ENCODE measurements at places on chromosomes 2 and 18.
A peak's percentile ranks its signal among the peaks of the same experiment; 100 is the strongest.

DNA sequence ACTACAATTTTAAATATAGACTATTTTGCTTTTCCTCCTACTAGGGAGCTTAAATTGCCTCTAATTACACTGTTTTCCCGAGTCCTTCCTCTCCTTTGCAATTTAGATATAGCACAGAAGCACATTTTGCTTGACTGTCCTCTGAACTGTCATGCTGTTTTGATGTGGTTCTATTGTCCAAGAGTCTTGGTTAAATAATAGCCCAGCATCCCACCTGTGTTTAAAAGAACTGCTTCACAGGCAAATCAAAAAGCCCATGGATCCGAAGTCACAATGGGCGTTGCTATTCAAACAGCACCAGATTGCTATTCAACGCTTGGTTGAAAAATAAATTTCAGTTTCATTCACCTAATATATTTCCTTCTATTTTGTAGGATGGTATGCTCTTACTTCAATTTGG lies 22.3 kb upstream of the ACTR3 start:
- no peak for DNase-seq

GRCh38 chr2:10691521-10691920 lies 1.7 kb upstream of the NOL10 start:
- no peak for DNase-seq

GRCh38 chr2:48398285-48399002 lies 131.5 kb upstream of the STON1 start:
- DNase-seq = no peak

DNA sequence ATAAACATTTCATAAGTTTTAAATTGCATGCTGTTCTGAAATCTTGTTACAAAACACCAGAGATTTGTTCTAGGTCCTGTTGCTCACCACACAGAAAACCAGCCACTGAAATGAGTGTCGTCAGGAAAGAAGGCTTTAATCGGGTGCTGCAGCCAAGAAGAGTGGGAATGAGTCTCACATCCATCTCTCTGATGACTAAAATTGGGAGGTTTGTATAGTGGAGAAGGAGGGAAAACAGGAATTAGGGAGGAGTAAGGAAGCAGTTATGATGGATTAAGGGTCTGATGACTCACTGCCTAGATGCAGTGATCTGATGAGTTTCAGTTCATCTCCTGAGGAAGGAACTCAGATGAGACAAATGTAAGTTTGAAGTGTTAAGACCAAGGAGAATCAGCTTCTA lies 42.1 kb upstream of the GPR39 start:
- peak; percentile 66 for DNase-seq

GRCh38 chr2:188243381-188243780 lies 48.3 kb upstream of the GULP1 start:
- no peak for DNase-seq

DNA sequence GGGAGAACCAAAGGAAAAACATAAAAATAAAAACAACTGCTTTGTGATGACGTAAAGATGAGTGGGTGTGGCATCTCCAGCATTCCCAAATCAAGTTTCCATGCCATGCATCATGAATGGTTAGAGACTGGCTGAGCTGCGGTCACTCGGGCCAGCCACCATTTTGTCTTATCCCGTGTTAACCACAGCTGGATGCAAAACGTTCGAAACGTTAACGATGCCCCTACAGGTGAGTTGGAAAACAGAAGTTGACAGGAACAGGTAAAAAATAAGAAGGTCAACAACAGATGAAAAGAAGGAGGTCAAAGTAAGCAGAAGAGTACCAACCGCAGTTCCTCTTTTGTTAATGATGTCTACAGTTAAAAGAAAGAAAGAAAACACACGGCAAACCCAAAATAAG lies 411.1 kb downstream of the NRXN1 start:
- DNase-seq = no peak

GRCh38 chr18:50579061-50579774 lies 19.3 kb downstream of the MAPK4 start:
- DNase-seq = no peak

DNA sequence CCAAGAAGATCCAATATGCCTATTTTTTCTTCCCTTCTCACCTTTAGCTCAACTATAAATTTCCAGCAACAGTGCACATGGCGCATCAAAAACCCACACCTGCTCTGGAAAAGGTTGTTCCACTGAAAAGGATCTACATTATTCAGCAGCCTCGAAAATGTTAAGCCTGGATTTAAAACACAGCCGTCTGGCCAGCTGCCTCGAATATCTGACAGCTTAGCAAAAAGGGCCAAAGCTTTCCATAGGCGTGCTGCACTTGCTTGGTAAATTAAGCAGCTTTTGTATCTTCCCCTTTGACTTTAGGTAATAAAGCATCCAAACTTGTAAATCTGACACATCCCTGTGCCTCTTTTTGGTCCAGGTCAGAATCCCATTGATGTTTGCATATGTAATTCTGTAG lies 20.5 kb downstream of the DAPL1 start:
- no peak for DNase-seq

DNA sequence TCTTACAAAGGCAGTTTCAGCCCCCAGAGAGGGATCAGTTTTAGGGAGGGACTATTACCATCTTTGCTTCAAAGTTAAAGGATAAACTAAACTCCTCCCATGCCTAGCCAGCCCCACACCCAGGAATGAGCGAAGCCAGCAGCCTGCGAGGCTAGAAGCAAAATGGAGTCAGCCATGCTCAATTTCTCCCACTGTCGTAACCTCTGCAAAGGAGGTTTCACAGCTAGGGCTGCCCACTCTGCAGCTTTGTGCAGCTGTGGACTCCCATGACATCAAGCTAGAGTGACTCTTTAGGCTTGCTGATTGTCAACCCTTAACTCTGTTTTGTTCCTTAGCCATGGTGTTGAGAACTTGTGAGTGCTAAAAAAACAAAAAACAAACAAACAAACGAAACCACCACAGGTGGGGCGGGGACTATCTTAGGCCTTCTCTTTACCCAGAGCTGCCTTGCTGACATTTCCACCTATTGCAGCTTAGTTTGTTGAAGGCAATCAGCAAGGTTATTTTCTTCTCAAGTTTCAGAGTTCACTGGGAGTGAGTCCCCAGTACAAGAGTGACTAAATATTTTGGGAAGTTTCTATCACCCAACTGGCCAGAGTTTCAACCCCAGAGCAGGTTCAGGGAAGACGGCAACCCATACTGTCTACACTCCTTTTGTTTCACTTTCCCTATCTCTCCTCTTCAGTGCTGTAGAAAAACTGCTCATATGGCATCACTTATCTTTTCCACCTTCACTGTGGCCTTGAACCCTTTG lies 592.1 kb downstream of the XIRP2 start:
- no peak for DNase-seq

DNA sequence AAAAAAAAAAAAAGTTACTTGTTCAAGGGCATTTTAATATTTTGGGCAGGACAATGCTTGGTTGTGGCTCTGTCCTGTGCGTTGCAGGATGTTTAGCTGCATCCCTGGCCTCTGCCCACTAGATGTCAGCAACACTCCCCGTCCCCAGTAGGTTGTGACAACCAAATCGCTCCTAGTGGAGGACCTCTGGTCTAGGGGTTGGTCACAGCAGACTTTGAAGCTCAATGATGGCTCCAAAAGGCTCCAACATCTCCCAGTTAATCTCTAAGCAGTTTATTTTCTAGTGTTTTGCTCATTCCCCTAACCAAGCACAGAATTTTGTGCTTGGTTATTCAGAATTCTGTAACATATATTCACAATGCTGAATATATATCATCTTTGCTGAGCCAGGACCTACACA lies 67.0 kb downstream of the CHRNA1 start:
- peak; percentile 60 for DNase-seq

- peak; percentile 41 for DNase-seq
Measured at GRCh38 chr2:215022418-215022817, 116.0 kb downstream of the ABCA12 start.

GRCh38 chr18:65057439-65058083 lies 693.3 kb upstream of the CDH7 start:
- DNase-seq = no peak

- no peak for DNase-seq
Measured at GRCh38 chr2:121697108-121697631, 39.5 kb downstream of the NIFK start.

- no peak for DNase-seq
Measured at GRCh38 chr2:71502941-71503738, 49.8 kb downstream of the DYSF start.

- DNase-seq = no peak
Measured at GRCh38 chr2:73077424-73077795, 5.9 kb upstream of the SFXN5 start.

DNA sequence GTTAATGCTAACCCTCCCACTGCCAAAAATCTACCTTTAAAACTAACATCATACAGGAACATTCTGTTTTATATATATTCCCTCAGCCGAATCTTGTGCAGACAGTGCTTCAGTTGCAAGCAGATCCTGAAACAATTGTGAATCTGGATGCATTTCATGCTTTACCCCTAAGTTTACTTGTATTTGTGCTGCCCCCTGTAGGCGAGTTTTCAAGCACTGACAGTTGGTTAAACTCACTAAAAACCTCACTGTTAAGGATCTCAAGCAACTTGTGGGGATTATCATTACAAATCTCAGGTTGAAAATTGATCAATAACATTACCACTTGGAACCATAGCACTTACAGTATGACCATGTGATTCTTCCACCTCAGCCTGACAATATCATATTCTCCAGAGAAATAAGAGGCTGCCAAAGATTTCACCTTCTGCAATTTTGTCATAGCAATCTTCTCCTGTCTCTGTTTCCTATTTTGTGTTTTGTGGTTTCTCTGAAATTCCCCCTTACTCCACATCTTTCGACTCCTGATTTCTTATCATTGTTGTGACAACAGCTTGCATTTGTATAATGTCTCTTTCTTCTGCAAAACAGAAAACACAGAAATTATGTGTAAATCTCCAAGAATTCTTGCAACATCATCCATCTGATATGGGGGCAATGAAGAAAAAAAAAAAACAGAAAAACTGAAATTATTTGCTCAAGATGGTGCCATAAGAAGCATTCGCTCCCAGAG lies 354.6 kb upstream of the SETBP1 start:
- peak; percentile 81 for DNase-seq

DNA sequence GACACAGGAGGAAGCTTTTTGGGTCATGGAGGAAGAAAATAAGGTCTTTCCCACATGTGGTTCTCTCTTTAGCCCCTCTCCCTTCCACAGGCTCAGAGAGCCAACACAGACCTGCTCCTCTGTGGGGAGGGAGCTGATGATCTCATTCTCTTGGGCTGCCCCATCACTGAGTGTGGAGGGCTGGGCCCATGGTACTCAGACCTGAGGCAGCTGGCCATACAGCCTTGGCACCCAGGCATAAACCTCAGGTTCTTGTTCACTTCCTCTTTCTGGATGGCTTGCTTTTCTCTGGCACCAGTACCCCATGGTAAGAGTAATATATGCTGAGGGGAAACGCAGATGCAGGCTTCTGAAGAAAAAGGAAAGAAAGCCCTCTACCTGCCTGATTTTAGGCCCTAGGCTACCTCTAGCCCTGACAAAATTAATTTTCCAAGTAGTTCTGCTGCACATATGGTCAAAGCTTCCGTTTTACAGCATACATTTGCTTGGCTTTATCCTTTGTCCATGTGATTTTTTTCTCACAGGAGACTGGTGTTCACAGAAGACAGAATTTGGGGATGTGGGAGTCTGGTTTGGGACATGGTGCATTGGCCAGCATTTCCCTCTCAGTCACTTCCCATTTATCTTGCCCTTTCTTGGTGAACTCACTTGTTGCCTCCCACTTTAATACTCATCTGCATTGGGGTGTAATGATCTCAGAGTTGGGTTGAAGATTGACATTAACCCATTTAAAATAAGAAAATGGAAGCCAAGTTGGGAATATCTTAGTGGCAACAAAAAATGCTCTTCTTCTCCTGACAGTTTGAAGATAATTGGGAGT lies 11.1 kb downstream of the DHRS9 start:
- DNase-seq = no peak

DNA sequence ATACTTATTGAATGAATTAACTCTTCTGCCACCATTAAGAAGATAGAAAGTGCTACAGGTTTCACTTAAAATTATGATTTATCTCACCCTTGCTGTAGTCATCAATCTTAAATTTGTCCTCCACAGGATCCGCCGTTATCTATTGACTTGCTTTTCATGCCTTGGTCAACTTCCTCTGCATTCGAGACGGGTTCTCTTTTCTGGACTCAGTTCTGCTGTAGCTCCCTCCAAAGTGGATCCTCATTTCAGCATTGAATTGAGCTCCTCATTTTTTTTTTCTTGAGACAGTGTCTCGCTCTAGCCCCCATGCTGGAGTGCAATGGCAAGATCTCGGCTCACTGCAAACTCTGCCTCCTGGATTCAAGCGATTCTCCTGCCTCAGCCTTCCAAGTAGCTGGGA lies 27.6 kb downstream of the INPP5D start:
- no peak for DNase-seq

DNA sequence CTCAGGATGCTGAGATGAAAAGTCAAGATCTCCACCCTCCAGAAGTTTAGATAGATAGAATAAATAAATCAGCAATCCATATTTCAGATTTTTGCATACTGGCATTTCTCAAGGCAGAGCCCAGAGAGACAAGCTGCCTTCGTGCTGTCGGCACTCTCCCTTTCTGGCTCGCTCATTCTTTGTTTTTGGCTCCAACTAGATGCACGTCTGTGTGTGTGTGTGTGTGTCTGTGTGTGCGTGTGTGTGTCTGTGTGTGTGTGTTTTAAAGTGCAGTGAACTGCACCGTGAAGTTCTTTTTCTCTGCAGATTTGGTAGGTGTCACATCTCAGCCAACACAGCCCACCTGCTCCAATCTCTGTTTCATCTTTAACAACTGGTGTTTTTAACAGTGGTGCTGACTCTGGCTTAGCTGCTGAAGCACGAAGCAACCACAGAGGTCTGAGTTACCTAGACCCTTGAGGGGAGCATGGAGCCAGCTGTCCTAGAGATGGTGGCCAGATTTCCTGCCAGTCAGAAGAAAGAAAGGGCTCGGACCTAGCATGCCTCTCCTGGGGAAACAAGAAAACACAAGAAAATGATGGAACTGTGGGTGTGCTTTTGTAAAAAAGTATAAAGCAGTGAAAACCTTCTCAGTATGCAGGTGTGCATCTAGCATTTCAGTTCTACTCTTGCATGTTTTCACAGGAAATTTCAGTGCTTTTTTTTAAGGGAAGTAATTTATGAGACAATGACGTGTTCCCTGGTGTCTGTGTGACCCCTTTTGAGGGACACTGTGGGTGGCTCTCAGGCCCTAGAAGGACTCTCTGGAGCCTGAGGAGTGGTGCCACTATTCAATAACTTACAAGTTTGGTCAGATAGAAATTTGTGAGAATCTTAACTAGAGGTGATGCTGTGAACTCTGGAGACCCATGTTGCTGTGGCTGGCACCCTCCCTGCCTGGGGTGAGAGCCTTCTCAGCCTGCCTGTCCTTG lies 364.3 kb downstream of the RNF144A start:
- no peak for DNase-seq
